Activated CD4-positive, CD25-positive, alpha-beta regulatory T cell (primary cell): ENCODE measurements at places on chromosomes 2 and 18.

- DNase-seq, result no peak
Observed at GRCh38 chr2:75602724-75603342, 42.1 kb upstream of the EVA1A start.

DNA sequence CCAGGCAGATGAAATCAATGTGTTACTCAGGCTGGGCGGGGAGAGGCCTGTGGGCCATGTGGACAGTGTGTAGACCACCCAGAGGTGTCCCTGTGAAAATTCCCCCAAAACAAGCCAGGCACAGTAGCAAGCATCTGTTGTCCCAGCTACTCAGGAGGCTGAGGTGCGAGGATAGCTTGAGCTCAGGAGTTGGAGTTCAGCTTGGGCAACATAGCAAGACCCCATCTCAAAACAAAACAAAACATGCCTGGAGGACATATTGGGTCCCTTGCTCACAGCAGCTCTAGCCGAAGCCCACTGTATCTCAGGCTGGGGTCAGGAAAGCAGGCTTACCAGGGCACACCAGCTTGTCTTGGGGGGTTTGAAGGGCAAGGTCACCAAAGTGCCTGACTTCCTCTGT lies 4.3 kb upstream of the PTMA start:
- DNase-seq, result no peak

DNA sequence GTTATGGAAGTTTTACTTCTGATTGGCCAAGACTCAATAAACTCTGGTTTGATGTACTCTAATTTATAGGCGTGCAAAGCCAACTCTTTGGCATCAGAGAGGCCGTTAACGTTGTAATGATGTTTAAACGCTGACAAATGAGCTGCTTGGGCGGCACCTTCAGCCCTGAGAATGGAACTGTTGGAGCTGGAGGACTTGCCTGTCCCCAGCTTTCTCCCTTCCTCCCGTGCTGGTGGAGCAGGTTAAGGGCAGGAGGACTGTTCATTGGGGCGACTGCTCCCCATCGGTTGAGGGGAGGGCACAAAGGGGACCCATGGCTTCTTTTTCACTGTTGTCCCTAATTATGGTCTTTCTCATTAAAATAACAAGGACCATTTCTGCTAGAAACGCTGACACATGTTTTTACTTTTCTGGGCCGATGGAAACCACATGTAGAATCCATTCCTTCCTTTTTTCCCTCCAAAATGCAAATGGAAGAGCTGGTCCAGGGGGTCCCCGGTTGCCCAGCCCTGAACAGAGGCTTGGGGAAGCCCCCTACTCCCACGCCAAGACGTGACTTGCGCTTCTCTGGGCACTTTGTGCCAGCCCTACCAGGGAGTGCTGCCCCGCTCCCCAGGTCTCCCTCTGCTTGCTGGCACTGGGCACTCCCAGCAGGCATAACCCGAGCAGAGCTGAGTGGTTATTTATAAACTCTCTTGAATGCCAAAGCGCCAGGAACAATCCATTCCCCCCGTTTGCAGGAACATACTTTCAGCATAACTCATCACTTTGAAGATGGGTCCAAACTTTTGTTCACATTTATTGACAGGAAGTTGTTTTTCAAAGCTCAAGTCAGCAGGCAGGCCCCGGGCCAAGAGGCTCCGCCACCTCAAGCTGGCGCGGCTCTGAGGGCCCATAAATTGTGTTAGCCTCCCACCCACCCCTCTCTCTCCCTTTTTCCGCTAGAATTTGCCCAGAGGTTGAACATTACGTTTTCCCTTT lies 170.1 kb downstream of the ASB1 start:
- DNase-seq, result no peak

- DNase-seq, result no peak
Observed at GRCh38 chr2:212940816-212941215, 210.6 kb downstream of the IKZF2 start.

DNA sequence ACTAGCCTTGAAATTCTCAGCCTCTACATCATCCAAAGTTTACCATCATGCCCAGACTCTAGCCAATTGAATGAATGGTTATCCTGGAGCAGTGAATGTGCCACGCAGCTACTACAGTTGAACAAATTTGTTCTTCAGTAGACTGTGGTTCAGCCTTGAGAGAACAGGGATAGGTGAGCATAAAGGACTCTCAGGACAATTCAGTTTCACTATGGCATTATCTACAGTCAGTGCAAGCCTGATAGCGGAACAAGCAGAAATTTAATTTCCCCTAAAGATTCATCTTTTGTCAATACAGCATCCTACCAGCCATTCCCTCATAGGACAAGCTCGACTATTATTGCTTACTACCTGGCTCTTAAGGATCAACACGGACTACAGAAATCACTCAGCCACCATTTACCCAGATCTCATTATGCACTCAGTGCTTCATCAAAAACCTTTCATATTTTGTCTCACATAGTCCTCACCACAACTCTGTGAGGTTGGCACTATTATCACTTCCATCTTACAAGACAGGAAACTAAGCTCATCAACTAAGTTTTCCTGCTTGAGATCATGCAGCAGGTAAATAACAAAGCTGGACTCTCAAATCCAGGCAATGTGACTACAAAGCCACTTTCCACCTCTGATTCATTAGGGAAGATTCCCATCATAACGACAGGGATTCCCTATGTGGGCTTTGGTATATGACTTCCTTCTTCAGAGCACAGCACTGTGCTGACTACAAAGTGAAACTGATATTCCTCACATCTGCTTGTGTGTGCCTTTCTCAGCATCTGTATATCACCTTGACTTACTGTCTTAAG lies 181.5 kb upstream of the ACVR2A start:
- no peak for DNase-seq

- DNase-seq, result peak; percentile 85
Observed at GRCh38 chr2:231604685-231605606, 12.3 kb downstream of the TEX44 start.
